NCI-H1694 (cell line): ENCODE measurements at places on chromosomes 6 and 20.

GRCh38 chr6:169416249-169416648 lies 162.6 kb upstream of the THBS2 start:
- DNase-seq: no peak

DNA sequence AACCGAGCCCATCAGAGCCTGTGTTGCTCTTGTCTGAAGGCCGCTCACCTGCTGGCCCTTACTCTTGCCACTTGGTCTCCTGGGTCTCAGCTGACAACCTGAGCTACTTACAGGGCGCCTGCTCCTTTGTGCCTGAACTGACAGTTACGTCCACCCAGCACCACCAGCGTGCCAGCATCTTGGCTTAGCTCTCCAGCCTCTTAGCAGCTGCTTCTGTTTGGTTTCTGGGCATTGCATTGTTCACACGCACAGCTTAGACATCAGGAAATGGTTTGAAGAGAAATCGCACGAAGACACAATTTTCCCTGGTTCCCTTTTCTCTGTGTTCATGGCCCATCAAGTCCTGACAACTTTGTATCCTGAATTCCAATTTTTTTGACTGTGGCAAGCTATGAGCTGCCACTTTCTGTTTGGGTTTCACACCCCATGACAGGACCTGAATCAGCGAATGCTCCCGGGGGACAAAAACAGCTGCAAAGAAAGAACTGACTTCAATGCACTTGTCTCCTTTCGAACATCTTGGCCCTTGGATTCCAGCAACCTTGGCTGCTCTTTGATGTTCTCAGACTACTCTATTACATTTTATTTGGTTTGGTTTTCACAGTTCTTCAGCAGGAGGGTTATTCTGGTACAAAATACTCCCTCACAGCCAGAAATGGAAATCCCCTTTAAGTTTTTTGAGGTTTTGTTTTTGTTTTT lies 45.2 kb upstream of the LY86 start:
- DNase-seq: no peak

DNA sequence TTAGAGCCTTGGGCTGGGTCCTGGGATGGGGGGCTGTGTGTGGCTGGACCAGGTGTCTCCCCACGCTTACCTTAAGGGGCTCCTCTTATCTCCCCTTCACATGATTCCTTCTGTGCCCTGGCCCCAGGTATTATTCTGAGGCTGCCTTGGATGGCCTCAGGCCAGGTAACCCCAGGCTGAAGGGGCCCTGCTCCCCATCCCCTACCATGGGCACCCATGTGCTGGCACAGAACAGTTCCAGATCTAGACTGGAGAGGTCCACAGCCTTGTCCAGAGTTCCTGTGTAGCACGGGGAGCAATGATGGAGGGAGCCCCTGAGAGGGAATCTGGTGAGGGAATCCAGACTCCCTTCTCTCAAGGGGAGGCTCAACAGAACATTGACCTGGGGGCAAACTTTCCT lies 32.1 kb downstream of the MOCS1 start:
- no peak for DNase-seq

DNA sequence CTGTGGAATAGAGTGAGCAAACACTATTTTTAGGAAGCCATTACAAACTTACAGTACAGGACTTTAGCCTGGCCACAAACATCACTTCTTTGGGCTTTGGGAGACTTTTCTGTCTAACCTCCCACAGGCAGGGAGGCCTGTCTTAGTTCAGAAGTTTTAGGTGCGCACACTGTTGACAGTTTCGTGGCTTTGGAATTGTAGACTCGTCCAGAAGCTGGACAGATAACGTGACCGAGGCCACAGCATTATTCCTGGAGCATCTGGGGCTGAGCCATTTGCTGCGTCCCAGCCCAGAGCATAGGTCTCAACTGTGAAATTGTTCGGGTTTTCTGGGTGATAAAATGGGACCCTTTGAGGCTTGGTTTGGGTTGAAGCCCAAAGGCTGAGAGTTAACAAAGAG lies 53.8 kb downstream of the NDUFAF5 start:
- no peak for DNase-seq

DNA sequence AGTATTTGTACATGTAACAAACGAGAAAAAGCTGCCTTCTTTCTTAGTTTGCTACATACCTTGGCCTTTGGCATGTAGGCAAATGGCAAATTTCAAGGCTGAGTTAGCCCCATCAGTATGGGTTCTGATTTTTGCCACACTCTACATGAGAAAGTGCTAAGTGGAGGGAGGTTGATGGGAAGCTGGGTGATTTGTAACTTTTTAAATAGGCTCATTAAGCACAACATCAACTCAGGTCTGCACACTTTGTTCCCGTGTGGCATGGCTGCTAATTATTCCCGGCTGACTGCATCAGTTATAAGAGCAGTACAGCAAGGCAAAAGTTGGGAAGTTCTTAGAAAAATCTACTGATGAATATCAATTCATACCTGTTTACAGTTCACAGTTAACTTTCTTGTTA lies 172.8 kb upstream of the MAP3K7 start:
- no peak for DNase-seq

- DNase-seq: no peak
These were observed 10.9 kb upstream of the LPIN3 start for GRCh38 chr20:41329435-41330342.

DNA sequence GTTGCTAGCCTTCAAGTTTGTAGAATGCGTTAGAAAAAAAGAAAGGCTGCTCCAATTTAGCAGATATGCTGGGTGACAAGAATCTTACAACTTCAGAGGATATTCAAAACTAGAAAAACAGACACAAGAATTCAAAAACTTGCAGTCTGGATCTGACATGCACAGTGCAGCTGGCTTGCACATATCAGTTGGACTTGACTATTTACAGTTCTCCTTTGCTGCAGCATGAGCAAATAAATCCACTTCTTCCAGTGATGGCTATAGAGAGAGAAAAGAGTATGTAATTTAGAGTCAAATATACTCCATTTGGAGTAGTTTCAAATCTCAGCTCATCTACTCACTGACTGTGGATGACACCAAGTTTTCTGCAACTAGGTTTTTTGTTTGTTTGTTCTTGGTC lies 247.0 kb downstream of the RIMS1 start:
- no peak for DNase-seq

GRCh38 chr20:60512443-60512842 lies 554.2 kb downstream of the CDH26 start:
- DNase-seq: no peak

DNA sequence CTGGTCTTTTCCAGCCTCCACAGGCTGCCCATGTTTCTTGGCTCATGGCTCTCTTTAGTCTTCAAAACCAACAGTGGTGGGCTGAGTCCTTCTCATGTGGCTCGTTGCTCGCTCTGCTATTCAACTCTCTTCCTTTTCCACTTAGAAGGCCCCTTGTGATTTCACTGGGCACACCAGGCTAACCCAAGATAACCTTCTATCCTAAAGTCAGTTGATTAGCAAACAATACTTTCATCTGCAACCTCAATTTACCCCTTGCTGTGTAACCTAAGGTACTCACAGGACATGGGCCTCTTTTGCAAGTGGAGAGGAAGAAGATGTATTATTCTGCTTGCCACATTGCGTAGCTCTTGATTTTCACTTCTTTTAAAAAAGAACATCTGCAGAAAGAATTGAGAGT lies 79.6 kb downstream of the UTRN start:
- no peak for DNase-seq

- no peak for DNase-seq
These were observed 71.3 kb downstream of the EFHC1 start for GRCh38 chr6:52491203-52492069.

- DNase-seq: no peak
These were observed 17.5 kb upstream of the SAMHD1 start for GRCh38 chr20:36969051-36969450.
